ENCODE measurements at places on chromosomes 2 and 18. TPM values are rescaled to one million over a fixed set of nuclear protein-coding genes. Genes with fewer than 3 reads are reported as not detected.

HNMT gene
- total RNA-seq, result not detected

SAG gene
- not detected for total RNA-seq

TRAPPC8 gene
- 32.6 TPM for total RNA-seq

LAMA3 gene
- not detected for total RNA-seq

KCNG2 gene
- total RNA-seq, result not detected

LYG1 gene
- 2.1 TPM for total RNA-seq

TMX3 gene
- 67.1 TPM for total RNA-seq

PLA2R1 gene
- not detected for total RNA-seq

C2orf66 gene
- total RNA-seq, result 0.33 TPM

OTX1 gene
- total RNA-seq, result not detected

SLC39A6 gene
- 51.5 TPM for total RNA-seq

ANKRD62 gene
- total RNA-seq, result not detected

PLEK gene
- 0.62 TPM for total RNA-seq

RNF181 gene
- total RNA-seq, result 111 TPM

ANKRD30B gene
- total RNA-seq, result not detected

CNTNAP5 gene
- not detected for total RNA-seq

TMEM131 gene
- total RNA-seq, result 41.7 TPM

CHRND gene
- not detected for total RNA-seq

STAT4 gene
- total RNA-seq, result 47.9 TPM

WDR7 gene
- 26.0 TPM for total RNA-seq

DPYSL5 gene
- total RNA-seq, result not detected

SESTD1 gene
- total RNA-seq, result 12.3 TPM

TP53I3 gene
- total RNA-seq, result 1.2 TPM

TCF4 gene
- 2.6 TPM for total RNA-seq

NOL4 gene
- not detected for total RNA-seq

UPP2 gene
- not detected for total RNA-seq

C2orf78 gene
- total RNA-seq, result 0.07 TPM

NBAS gene
- 38.5 TPM for total RNA-seq

POTEJ gene
- total RNA-seq, result not detected

PRSS56 gene
- total RNA-seq, result not detected

ERICH2 gene
- total RNA-seq, result not detected

MSTN gene
- total RNA-seq, result not detected

RGPD3 gene
- 0.21 TPM for total RNA-seq

RAB27B gene
- total RNA-seq, result 0.45 TPM

SPEG gene
- not detected for total RNA-seq

PMS1 gene
- 67.2 TPM for total RNA-seq

CIB4 gene
- total RNA-seq, result not detected

FAM110C gene
- total RNA-seq, result 0.47 TPM

CAPN13 gene
- total RNA-seq, result not detected

SPP2 gene
- total RNA-seq, result not detected

ADCYAP1 gene
- not detected for total RNA-seq

TFPI gene
- 1.2 TPM for total RNA-seq

RAPGEF4 gene
- 0.37 TPM for total RNA-seq

CNGA3 gene
- not detected for total RNA-seq

SERPINB13 gene
- total RNA-seq, result not detected

NEMP2 gene
- 16.4 TPM for total RNA-seq

IL18R1 gene
- 50.2 TPM for total RNA-seq

SKA1 gene
- total RNA-seq, result 22.1 TPM

PARD6G gene
- total RNA-seq, result 0.40 TPM

RGPD4 gene
- total RNA-seq, result not detected

PID1 gene
- not detected for total RNA-seq
